ENCODE measurements at places on chromosomes 1 and 21.

GRCh38 chr1:17412093-17412870 lies 27.2 kb downstream of the RCC2 start:
- peaks cover 85% of the 10 kb centered on the region for H3K36me3 ChIP-seq
- H3K4me1 ChIP-seq, result no peaks in the 10 kb centered on the region
- no peak overlapping the region for H3K4me3 ChIP-seq
- peak overlapping the region; percentile 57 for H3K27ac ChIP-seq
- peak; percentile 65 for DNase-seq

- no peak overlapping the region for H3K4me3 ChIP-seq
- no peaks in the 10 kb centered on the region for H3K36me3 ChIP-seq
- no peak overlapping the region for H3K27ac ChIP-seq
- H3K27me3 ChIP-seq, result no peaks in the 10 kb centered on the region
- no peak for DNase-seq
- no peaks in the 10 kb centered on the region for H3K4me1 ChIP-seq
Measured at GRCh38 chr1:207268337-207268736, 53.1 kb upstream of the CD55 start.

DNA sequence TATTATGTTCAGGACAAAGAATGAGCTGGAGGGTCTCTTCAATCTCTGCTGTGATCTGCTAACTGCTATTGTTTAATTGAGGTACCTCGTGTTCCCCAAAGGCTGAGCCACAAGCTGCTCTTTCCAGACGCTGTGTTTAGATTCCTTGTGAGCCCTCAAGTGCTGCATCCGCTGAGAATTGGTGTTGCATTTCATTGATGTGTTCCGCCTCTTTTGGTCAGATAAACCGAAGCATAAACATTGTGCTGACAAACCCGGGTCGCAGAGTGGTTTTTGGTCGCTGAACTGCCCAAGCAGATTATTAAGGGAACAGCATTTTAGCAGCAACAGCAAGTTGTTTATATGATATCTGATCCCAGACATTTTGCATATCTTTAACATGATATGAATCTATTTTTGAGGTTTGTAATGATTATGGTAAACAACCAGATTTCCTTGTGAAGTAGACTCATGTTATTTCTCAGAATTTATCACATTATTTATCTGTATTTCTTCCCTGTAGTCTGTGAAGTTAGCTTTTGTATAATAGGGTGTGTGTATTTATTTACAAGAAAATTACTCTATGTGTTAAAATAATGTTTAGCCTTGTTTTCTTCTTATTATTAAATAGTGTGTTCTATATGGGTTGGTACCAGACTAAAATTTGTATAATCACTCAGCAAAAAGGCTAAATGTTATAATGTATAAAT lies 217.2 kb upstream of the C1orf105 start:
- H3K36me3 ChIP-seq, result no peaks in the 10 kb centered on the region
- H3K27ac ChIP-seq, result no peak overlapping the region
- no peaks in the 10 kb centered on the region for H3K4me1 ChIP-seq
- no peaks in the 10 kb centered on the region for H3K27me3 ChIP-seq

DNA sequence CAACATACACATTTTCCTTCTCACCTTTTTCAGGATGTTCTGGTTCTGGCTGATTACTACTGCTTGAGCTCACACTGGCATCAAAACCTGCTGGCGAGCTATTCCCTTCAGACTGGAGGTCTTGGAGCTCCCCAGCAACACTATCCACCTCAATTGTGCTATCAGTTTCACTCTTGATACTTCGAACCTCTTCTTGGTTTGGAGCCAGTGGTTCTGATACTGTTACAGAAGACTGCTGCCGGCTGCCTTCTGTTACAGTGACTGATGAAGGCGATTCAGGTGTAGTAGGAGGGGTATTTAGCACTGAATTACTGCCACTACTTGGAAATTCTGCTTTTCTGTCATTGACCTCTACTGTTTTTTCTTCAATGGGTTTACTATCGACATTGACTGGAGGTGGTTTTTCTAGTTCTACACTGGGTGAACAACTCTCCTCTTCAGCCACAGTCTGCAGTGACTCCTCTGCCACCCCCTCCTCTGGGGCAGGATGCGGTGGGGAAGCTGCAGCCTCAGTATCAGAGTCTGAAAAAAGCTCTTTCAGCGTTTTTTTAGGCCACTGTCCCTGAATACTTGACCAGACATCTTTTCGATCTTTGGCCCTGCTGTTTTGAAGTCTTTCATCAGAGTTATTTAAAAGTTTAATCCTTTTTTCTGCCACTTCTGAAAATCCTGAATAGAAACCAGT lies 20.7 kb upstream of the RBM34 start:
- peaks cover 16% of the 10 kb centered on the region for H3K36me3 ChIP-seq
- no peaks in the 10 kb centered on the region for H3K27me3 ChIP-seq
- no peak overlapping the region for H3K4me3 ChIP-seq

DNA sequence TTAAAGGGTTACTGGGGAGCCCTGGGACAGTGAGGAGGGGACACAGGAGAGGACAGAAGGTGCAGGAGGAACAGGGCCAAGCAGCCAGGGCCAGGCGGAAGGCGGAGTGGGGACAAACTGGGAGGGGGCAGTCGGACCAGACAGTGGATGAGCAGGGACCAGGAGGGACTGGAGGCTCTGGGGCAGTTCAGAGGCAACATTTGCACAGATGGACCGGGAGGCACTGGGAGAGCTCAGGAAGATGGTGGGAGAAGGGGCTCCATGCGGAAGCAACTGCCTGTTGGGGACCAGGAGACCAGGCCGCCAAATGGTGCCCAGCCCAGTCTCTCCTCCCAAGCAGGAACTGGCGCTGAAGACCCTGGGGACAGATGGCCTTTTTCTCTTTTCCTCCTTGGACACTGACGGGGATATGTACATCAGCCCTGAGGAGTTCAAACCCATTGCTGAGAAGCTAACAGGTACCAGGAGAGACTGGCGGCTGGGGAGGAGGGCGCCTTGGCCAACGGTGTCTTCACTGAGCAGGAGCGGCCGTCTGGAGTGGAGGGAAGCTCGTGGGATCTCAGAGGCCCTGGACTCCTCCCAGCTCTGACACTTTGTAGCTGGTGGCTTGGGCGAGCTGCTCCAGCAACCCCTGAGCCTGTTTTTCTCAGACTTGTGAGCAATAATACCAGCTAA lies 847 bp downstream of the SELENON start:
- DNase-seq, result no peak
- peaks cover 55% of the 10 kb centered on the region for H3K4me1 ChIP-seq
- peak overlapping the region; percentile 40 for H3K4me3 ChIP-seq
- no peaks in the 10 kb centered on the region for H3K27me3 ChIP-seq
- peak overlapping the region; percentile 68 for H3K27ac ChIP-seq
- no peaks in the 10 kb centered on the region for H3K36me3 ChIP-seq

DNA sequence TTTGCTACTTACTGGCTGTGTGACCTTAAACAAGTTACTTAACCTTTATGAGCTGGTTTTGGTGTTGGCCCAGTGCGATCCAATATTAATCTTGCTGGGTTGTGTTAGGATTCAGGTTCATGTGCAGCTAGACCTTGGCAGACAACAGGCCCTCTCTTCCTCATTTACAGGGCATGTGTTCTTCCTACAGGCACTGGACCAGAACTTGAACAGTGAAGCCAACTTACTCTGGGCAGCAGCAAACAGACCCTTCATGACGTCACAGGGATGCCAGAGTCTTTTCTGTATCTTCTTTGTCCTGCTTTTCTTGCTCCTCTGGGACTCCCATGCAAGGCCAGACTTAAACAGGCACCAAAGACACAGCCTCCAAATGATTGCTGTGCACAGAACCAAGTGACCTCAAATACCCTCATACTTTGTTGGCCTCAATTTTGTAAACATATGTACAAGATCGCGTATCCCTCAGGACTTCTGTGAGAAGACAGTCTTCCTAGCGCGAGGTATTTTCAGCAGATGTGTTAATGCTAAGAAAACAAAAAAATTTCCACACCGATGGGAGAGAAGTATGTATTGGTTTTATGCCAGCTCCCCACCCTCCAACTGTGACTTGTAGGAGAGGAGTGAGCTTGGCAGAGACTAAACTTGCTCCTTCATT lies 73.7 kb downstream of the URB2 start:
- no peaks in the 10 kb centered on the region for H3K4me1 ChIP-seq
- no peak overlapping the region for H3K27ac ChIP-seq
- no peak for DNase-seq
- no peaks in the 10 kb centered on the region for H3K27me3 ChIP-seq

DNA sequence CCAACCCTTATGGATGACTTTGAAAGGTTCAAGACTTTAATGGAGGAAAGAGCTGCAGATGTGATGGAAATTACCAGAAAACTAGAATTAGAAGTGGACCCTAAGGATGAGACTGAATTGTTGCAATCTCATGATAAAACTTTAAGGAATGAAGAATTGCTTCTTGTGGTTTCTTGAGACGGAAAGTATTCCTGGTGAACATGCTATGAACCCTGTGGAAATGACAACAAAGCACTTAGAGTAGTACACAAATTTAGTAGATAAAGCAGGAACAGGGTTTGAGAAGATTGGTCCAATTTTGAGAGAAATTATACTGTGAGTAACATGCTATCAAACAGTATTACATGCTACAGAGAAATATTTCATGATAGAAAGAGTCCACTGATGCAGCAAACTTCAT lies 215.4 kb downstream of the OMA1 start:
- no peak overlapping the region for H3K4me3 ChIP-seq
- no peak for DNase-seq
- H3K4me1 ChIP-seq, result no peaks in the 10 kb centered on the region
- no peaks in the 10 kb centered on the region for H3K36me3 ChIP-seq

DNA sequence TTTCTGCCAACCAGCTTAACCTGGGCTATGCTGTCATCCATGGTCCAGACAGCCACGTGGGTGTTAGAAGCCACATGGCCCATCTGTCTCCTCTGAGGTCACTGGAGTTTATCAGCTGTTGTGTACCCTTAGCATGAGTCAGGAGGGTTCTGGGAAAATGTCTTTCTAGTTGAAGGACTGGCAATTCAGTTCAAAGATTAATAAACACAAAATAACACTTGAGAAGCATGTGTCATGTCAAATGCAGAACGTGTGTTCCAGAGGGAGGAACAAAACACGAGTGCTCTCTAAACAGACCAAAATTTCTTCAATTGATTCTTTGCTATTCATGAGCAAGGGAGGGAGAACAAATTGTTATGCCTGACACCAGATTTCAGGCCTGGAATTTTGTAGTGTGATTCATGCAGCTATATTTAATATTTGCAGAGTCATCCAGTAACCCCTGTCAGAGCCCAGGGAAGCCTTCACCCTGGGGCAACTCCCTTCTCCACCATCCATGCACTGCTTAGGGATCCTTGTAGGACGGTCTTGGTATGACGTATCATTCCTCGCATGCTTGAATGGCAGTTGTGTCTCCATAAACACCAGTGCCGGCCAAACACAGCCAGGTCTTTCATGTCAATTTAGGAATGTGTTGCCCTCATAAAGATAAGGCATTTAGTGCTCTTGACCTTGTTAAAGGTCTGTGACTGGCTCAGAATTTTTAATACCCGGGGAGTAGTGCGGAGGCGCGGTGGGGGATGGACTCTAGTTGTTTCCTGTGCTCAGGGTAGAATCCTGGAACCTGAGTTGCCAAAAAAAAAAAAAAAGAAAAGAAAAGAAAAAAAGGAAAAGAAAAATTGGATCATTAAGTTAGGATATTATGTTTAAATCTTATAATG lies 27.7 kb upstream of the DYRK1A start:
- H3K27ac ChIP-seq, result peak overlapping the region; percentile 50
- H3K4me3 ChIP-seq, result no peak overlapping the region
- no peaks in the 10 kb centered on the region for H3K36me3 ChIP-seq
- peak; percentile 37 for DNase-seq
- H3K4me1 ChIP-seq, result no peaks in the 10 kb centered on the region

- no peaks in the 10 kb centered on the region for H3K27me3 ChIP-seq
- H3K4me1 ChIP-seq, result peaks cover 30% of the 10 kb centered on the region
- peak overlapping the region; percentile 24 for H3K27ac ChIP-seq
- H3K4me3 ChIP-seq, result no peak overlapping the region
Measured at GRCh38 chr21:39014747-39015146, 168.5 kb downstream of the PSMG1 start.

- H3K4me1 ChIP-seq, result no peaks in the 10 kb centered on the region
- no peak within 1 kb of the TSS for H3K27ac ChIP-seq
- DNase-seq, result peak; percentile 43
- H3K36me3 ChIP-seq, result no peaks in the 10 kb centered on the region
Measured at GRCh38 chr1:192575499-192576189, at the start of gene RGS1. Gene RGS1, plus strand, starts transcription at chr1:192575773. Its CDS starts 20 bp downstream, at chr1:192575793.

DNA sequence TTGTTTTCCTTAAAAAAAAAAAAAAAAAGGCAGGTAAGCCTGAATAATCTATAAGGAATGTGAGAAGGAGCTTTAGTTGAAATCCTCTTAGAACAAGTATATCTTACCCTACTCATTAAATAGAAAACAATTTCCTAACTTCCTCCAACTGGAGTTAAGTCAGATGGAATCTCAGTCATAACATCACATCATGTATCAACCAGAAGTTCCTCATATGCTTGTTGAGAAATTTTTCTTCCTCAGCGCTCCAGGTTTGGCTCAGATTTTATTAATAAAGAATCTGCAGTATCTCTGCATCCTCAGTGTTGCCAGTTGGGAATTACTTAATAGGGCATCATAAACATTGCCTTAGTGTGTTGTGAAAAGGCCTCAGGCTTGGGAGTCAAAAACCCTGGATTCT lies 37.6 kb downstream of the DUSP10 start:
- peaks cover 10% of the 10 kb centered on the region for H3K36me3 ChIP-seq
- no peak overlapping the region for H3K4me3 ChIP-seq
- H3K27ac ChIP-seq, result no peak overlapping the region
- H3K27me3 ChIP-seq, result no peaks in the 10 kb centered on the region

DNA sequence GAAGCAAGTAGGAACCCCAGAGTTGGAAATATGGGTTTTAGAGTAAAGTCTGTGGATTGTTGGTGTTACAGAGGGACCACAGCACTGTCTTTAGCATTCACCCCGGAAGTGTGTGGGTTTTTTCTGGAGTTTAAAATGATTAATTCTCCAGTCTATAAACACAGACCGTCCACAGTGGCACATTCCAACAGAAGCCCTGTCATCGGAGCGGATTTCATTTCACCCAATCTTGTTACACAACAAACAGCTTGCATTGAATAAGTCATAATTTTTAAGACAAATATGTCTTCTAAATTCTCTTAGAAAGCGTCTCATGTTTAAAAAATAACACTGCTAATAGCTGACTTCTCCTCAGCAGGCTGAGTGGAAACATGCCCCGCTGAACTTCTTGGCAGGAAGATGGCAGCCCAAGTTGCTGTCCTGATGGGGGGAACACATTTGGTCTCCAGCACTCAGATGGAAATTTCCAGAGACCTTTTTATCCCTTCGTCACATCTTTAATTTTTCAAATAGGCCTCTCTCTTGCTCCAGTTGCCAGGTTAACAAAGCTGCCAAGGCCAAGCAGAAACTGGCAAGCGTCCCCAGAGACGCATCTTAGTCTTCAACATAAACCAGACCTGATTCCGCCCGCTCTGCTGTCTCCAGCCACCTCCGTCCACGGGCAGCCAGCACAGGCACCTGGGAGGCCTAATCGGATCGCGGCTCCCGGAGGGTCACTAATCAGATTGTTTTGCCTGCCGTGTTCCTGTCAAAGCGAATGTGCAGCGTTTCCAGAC lies 28.8 kb upstream of the SLC19A1 start:
- H3K4me3 ChIP-seq, result no peak overlapping the region
- no peaks in the 10 kb centered on the region for H3K36me3 ChIP-seq
- DNase-seq, result no peak
- H3K4me1 ChIP-seq, result no peaks in the 10 kb centered on the region
- H3K27ac ChIP-seq, result no peak overlapping the region

GRCh38 chr1:26833432-26834405 lies 7.2 kb downstream of the ZDHHC18 start:
- H3K4me3 ChIP-seq, result no peak overlapping the region
- H3K36me3 ChIP-seq, result peaks cover 30% of the 10 kb centered on the region
- peak overlapping the region; percentile 54 for H3K27ac ChIP-seq
- H3K27me3 ChIP-seq, result no peaks in the 10 kb centered on the region
- peak; percentile 83 for DNase-seq
- H3K4me1 ChIP-seq, result peaks cover 22% of the 10 kb centered on the region
